Astrocyte (in vitro differentiated cells and primary cell): ENCODE measurements at places on chromosomes 13 and 19. TPM values are rescaled to one million over a fixed set of nuclear protein-coding genes. Genes with fewer than 3 reads are reported as not detected.
A peak's percentile ranks its signal among the peaks of the same experiment; 100 is the strongest.

Gene C13orf46
- 3.0 and 5.0 TPM in 2 replicates for total RNA-seq

Gene CD37
- total RNA-seq, result 0.20 TPM in 1 of 2 replicates, not detected in the other

Gene ATP8A2
- total RNA-seq, result 1.2 and 1.3 TPM in 2 replicates

Gene PLK5
- 0.09 TPM in 1 of 2 replicates, not detected in the other for total RNA-seq

Gene CYP4F2
- total RNA-seq, result not detected in 2 replicates

Gene CEACAM4
- not detected in 2 replicates for total RNA-seq

DNA sequence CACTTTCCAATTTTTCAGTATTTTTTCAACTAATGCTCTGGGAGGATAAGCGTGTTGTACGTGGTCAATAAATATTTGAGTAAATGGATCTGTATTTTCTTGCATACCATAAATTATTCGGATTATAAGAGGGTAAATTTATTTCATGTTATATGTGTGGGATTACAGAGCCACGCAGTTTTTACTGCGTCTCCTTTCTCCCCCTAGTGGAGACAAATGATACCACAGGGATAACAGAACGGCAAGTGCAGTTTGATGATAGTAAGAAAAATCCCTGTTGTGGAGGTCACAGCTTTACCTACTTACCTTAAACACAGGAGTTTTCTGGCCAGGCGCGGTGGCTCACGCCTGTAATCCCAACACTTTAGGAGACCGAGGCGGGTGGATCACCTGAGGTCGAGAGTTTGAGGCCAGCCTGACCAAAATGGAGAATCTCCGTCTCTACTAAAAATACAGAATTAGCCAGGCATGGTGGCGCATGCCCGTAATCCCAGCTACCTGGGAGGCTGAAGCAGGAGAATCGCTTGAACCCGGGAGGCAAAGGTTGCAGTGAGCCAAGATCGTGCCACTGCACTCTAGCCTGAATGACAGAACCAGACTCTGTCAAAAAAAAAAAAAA is 16.8 kb downstream of the MBD3L2B start:
- no peak for DNase-seq

DNA sequence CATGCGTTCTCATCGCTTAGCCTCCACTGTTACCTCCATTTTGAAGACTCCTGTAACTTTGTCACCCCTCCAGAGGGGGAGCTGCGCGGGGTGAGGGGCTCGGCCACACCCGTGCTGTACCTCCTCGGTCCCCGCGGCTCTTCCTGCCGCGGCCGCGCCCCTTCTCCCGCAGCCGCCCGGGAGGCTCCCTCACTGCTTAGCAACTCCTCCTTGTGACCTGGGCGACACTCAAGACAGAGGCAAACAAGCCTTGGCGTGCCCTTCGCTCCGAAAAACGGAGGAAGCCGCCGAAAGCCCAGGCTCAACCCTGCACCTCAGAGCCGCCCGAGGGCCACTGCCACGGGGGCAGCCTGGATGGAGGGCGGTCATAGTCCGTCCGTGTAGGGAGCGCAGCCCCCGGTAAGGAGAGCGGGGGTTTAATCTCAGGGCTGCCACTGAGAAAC is 494.3 kb downstream of the FOXO1 start:
- no peak for DNase-seq

- no peak for DNase-seq
Measured at GRCh38 chr19:55527197-55528029, 9.5 kb downstream of the SBK2 start.

DNA sequence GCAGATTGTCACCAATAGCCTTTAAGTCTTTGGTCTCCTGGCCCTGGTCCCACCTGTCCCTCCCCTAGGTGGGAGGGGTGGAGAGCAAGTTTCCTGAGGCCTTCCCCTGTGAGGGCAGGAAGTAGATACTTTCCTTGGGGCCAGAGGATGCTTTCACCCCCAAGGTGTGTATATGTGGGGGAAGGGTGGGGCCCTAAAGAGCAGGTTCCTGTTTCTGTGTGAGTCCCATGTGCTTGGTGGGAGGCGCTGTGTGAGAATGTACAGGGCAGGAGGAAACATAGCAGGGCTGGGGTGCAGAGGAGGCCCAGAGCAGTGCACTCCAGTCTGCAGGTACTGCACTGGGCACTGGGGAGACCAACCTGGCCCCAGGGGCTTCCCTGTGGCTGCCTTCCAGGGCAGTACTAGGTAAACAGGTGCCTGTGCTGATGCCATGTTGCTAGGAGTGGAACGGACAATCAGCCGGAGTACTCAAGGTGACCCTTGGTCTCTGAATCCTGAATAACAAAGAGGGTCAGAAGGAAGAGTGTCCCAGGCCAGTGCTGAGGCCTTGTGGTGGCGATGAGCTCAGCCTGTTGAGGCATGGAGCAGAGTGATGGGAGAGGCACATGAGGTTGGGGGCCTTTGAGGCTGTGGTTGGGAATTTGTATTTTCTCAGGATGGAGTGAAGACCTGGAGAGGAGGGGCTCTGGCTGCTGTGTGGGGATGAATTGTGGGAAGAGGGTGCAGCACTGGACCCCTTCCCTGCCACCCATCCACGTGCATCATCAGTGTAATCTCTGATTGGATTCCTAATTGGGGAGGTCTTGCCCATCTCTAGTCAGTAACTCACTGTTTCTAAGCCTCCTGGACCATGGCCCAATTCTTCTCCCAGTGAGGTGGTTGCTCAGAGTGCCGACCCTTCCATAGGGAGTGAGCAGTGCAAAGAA is 5.1 kb downstream of the EGLN2 start:
- DNase-seq, result no peak

- no peak for DNase-seq
Measured at GRCh38 chr19:16355293-16356043, 30.8 kb downstream of the KLF2 start.

GRCh38 chr13:55528434-55528833 is 1612.3 kb upstream of the PRR20A start:
- DNase-seq, result no peak

GRCh38 chr19:13717194-13717643 is 47.1 kb upstream of the MRI1 start:
- DNase-seq, result peak; percentile 33

DNA sequence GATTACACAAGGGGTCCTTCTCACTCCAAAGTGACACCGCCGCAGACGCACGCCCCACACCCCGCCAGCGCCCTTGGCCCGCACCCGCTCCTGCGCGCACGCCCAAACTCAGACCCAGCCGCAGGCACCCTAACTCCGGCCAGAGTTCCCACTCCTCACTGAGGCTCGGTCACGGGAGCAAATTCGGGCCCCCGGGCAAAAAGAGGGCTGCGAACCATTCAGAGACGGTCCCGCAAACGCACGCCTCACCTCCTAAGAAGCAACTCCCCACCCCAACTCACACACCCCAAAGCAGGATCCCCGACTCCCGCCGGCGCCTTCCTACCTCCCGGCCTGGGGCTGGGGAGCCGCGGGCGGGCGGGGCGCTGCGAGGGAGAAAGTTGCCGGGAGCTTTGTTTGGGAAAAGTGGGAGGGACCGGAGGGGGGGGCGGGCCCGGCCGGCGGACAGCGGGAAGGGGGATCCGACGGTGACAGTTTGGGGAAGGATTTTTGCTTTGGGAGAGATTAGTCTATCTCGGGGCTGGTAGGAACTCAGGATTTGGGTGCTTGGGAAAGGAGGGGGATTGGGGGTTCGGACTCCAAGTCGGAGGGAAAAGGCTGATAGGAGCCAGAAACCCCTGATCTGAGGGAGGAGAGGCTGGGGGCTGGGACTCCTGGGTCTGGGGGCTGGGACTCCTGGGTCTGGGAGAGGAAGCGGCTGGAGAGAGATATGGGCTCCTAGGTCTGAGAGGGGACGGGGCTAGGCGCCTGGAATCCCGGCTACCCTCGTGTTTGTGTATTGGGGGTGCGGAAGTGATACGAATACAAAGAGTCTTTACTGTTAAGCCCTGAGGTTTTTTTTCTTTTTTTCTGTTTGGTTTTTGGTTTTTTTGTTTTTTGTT is at the start of gene TEAD2:
TSS of gene TEAD2 (minus strand) at position 369 of the 881 bp plus-strand sequence. CDS start 2,341 bp downstream, outside the sequence.
- peak; percentile 39 for DNase-seq

DNA sequence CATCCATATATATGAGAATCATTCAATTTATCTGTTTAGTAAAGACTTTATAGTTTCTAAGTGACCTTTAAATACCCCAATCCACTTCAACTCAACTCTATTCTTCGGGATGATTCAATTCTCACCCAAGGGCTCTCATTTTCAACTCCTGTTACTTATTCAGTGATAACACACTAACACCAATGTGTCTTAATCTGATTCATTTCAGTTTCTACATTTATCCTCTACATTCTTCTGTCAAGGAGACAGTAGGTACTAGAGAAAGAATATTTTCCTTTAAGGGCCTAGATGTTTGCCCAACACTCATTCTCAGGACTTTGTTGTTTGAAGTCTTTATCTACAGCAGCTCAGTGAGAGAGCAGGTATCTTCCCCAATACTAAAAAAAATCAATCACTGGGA is 7.1 kb downstream of the ARGLU1 start:
- no peak for DNase-seq

DNA sequence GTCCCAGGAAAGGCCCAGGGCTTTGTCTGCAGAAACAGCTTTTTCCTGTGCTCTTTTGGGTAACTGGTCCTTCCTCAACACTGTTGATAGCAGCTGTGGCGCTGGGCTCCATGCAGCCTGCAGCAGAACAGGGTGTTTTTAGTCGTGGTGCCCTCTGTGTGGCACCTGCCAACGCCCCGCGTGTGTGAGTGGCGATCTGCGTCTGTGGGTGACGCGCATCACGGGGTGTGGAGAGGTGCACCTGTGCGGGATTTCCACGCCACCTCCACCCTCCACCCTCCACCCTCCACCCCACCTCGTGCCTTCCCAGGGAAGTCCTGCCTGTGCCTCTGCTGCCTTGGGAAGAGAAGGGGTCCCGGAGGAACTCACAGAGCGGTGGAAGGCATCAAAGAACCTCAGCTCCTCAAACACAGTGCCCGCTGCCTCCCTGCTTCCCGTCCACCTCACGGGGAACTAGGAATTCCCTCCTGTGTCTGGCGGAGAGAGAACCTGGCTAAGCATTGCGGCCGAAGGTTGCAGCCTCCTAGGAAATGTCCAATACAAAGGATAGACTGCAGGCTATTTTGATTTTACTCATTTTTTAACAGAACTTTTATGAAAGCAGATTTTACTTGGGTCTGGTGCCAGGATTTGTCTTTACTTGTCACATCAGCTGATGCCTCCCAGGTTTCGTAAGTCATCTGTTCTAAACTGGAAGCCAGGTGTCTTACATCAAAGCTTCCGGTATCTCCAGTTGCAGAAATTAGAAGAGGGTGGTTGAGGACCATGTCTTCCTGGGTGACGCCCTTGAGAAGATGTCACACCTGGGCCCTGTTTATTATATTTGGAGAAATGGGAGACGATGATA is 84.0 kb downstream of the ATP11A start:
- no peak for DNase-seq

DNA sequence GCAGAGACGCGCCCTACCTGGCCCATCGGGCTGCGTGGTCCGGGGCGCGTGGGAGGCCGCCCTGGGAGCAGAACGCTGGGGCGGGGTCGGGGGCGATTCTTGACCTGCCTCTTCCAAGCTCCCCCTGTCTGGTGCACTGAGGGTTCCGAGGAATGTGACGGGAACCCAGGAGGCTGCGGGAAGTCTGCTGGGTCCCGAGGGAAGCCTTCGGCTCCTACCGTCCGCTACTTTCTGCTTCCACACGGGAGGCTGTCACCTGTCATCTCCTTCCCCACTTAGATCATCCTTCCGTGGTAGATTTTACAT is 781 bp upstream of the SPRYD7 start:
- no peak for DNase-seq

DNA sequence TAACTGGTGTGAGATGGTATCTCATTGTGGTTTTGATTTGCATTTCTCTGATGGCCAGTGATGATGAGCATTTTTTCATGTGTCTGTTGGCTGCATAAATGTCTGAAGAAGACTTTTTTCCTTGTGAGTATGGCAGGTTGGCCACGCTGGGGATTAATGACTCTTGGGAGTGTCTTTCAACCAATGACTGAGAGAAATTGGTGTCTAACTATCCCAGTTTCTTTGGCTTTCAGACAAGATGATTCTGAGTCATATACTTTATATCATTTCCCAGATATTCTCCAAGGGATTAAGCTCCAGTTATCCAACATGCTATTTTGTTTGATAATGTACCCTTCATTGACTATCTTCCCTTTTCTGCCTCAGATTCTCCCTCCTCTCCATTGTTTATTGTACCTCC is 35.5 kb upstream of the CSNK1A1L start:
- peak; percentile 88 for DNase-seq

- DNase-seq, result no peak
Measured at GRCh38 chr19:4868286-4868834, 893 bp upstream of the PLIN3 start.

DNA sequence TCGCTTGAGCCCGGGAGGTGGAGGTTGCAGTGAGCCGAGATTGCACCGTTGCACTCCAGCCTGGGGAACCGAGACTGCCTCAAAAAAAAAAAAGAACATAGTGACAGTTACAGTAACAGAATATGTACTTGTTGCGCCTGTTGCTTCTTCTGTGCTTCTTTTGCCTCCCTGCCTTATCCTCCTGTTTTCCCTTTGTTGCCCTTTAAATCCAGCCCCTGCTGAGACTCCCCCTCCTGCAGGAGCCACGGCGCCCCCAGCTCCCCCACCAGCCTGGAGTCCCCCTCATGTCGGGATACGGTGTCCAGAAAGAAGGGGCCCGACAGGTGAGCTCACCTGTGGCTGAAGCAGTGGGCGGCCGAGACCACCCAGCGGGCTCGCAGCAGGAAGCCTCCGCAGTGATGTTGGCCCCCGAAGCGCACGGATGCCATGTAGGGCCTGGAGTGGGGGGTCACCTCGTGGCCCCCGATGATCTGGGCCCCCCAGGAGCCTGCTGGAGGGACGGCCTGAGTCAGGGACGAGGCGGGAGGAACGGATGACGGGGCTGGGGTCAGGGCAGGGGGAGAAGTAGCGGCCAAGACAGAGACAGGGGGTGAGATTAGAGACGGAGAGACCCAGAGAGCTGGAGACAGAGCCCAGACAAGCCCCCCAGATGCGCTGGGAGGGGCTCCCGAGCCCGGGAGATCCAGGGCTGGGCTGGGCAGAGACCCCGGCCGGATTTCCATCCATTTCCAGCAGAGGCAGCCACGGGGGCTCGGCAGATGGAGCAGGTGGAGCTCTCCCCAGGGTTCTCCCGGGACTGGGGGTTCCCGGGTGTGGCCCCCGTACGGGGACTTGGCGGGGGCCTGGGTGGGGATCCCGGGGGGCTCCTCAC is 536 bp downstream of the PRSS57 start:
- DNase-seq, result no peak

DNA sequence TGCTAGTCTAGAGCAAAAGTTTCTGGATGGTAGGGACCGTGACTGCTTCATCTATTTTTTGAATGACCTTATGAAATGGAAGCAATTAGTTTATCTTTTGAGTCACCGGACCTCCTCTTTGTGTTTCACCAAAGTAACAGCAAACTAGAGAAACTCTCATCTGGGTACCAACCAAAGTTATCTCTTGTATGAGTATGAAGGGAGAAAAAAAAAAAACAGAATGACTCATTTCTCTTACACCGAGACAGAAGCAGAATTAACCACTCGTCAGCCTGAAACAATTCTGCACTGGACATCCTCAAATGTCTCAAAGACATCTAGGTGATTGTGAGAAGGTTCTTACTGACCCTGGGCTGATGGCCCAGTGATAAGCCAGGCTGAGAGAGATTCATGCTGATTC is 18.3 kb downstream of the ZNF100 start:
- peak; percentile 60 for DNase-seq

GRCh38 chr19:13633109-13633508 is 126.8 kb upstream of the CACNA1A start:
- DNase-seq, result peak; percentile 34
